ENCODE measurements at places on chromosomes 11 and 22. TPM values are rescaled to one million over a fixed set of nuclear protein-coding genes. Genes with fewer than 3 reads are reported as not detected.

OR5F1 gene
- total RNA-seq: not detected

RIMBP3B gene
- 0.65 TPM for total RNA-seq

GAS2 gene
- 0.22 TPM for total RNA-seq

TRPC6 gene
- not detected for total RNA-seq

LRRC10B gene
- not detected for total RNA-seq

FGF19 gene
- not detected for total RNA-seq

RTN4R gene
- 10.9 TPM for total RNA-seq

- DNase-seq: peak; percentile 30
Observed at GRCh38 chr22:32444068-32444467, 20.2 kb downstream of the BPIFC start.

- DNase-seq: no peak
Observed at GRCh38 chr11:124339396-124340141, 19.6 kb upstream of the OR8D2 start.

DNA sequence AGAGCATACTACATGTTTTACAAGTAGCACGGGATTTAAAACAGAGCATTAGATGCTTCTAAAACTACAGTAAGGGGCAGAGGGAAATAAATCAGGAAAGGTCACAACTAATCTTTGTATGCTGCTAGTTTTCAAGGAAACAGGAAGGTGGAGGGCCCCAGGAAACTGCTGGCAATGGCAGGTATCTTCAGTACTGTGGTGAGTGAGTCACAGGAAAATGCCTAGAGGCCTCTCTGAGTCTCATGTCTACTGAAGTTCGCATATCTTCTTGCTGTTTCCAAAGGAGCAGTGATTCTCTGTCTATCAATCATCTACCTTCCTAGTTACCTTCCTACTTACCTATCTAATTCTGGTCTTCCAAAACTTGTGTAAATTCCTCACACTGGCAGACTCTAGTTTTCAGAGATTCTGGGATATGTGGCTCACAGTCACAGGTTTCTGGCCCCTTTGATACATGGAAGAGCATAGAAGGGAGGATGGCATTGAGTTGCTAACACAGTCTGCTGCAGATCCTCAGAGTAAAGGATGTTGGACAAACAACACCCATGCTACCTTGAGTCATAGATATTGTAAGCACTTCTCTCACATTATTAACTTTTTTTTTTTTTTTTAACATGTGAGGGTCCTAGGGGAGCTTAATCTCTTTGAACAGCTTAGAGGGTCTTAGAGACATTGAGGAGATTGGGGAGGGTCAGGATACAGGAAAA lies 58.8 kb upstream of the SYN3 start:
- peak; percentile 75 for DNase-seq

- no peak for DNase-seq
Observed at GRCh38 chr11:57650739-57651090, 1.0 kb upstream of the YPEL4 start.

- no peak for DNase-seq
Observed at GRCh38 chr11:36316049-36316448, 20.0 kb downstream of the PRR5L start.

- DNase-seq: no peak
Observed at GRCh38 chr11:118245936-118246562, 6.1 kb downstream of the MPZL3 start.

DNA sequence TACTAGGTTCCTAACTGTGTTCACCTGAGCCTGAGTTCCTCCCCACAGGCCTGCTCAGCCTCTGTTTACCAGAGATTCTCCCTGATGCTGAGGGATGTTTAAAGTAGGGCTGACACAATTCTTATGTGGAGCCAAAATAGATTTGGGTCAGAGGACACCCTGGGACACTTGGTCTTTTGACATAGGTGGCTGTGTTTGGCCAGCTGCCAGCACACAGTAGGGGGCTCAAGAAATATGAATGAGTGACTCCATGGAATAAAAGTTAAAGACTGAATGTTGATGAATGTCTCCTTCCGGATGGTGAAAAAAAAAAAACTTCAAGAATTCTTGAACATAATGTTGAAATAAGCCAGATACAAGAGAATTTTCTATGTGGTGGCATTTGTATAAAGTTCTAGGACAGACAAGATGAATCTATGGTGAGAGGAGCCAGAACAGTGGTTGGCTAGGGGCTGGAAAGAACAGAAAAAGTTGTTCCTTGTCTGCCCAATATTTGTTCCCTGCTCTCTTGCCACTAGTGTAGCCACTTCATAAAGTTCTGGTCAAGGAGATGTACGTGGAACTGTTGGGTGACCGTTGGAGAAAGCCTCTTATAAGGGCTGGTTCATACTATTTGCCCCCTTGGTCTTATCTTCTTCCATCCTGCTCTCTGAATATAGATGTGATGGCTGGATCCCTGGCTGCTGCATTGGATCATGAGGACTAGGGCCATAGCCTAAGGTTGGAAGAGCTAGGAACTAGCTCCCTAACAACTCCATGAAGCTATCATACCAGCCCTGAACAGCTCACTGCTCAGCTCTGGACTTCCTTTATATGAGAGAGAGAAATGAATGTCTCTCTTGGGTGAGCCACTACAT lies 40.3 kb upstream of the SMTN start:
- no peak for DNase-seq

DNA sequence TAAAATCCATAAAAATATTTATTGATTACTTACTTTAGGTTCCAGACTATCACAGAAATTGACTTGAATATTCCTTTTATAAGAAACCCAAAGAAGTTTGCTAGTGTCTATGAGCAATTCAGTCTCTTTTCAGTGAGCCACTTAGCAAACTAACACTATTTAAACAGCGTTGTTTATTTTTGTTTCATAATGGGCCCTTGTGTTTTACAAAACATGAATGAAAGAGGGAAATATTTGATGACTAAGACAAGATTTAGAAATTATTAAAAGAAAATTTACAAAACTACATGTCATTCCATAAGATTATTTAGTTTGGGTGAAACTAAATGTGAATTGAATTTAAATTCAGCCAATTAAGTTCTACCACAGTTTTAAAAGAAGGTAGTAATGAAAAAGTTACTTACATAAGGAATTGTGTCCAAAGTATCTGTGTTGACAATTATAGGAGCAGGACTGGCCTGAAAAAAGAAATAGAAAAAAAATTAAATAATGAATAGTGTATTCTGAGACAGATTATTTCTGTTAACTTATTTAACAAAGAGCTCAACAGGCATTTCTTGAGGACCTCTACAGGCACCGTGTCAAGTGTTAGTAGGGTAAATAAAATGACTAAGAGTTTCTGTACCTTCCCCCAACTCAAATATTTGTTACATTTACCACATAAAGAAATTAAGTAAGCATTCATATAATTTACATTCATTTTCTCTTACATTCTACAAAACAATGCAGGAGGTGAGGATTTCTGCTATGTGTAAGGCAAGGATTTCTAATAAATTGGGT lies 964.9 kb upstream of the CCDC90B start:
- DNase-seq: no peak

DNA sequence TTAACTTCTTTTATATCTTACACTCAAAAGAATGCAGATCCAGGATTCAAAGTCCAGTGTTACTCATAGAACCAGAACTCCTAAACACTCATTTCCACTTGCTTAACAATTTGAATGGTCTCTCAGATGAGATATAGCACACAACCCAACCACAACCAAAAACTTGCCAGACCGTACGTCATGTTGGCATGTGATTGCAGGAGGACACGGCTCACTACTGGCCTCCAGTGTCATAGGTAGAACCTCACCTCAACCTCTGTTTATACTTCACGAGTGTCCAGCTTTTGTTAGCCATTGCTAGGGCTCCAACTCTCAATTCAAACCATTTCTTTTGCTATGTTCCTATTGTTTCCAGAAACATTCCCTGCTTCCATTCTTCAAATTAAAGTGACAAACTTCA lies 58.5 kb upstream of the PDGFD start:
- no peak for DNase-seq

Data from A172 (cell line).